ENCODE measurements at places on chromosomes 5 and 9.

GRCh38 chr9:123925819-123926218 lies 4.1 kb downstream of the DENND1A start:
- no peak for DNase-seq

DNA sequence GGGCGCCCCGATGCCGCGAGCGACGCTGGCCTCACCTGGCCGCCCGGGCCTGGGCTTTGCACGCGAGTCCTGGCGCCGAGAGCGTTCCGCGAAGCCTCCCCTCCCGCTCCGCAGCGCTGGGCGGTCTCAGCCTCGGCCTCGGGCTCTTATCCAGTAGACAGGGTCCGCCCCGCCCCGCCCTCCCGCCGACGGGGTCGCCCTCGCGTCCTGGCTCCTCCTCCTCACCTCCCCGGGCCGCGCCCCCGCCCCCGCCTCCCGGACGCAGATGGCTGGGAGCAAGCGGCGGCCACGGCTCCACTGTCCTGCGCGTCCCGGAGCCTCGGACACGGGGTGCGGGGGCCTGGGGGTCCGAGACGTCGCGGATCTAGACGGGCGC lies at the start of gene SLC6A3:
Gene SLC6A3 (minus strand): TSS at position 128 of the 376 bp plus-strand sequence. CDS start 2,243 bp downstream, outside the sequence.
- no peak for DNase-seq

- no peak for DNase-seq
Observed at GRCh38 chr9:100290714-100291113, 62.0 kb downstream of the TEX10 start.

GRCh38 chr5:95883185-95884016 lies 60.9 kb upstream of the GLRX start:
- DNase-seq, result no peak

DNA sequence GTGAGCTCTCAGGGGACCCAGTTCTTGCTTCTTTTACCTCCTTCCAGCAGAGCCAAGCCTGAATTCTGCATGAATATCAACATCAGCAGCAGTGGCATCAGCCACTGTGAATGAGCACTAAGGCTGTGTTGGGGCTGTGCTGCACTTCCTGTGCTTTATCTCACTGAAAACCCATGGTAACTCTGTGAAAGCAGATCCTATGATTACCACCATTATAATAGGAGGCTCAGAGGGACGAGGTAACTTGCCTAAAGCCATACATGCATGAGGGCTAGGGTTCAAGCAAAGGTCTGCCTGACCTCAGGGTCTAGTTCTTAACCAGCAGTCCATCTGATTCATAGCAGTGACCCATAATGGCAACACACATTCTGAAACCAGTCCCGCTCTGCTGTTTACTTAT lies 60.5 kb upstream of the RAPGEF1 start:
- no peak for DNase-seq

All from activated T-helper 1 cell treated with Interleukin-2 at 50 U/mL for 16 hours (primary cell).